ENCODE measurements at places on chromosomes 4 and X.

- DNase-seq, result no peak
These were observed 112.9 kb upstream of the NOCT start for GRCh38 chr4:138902705-138903104.

DNA sequence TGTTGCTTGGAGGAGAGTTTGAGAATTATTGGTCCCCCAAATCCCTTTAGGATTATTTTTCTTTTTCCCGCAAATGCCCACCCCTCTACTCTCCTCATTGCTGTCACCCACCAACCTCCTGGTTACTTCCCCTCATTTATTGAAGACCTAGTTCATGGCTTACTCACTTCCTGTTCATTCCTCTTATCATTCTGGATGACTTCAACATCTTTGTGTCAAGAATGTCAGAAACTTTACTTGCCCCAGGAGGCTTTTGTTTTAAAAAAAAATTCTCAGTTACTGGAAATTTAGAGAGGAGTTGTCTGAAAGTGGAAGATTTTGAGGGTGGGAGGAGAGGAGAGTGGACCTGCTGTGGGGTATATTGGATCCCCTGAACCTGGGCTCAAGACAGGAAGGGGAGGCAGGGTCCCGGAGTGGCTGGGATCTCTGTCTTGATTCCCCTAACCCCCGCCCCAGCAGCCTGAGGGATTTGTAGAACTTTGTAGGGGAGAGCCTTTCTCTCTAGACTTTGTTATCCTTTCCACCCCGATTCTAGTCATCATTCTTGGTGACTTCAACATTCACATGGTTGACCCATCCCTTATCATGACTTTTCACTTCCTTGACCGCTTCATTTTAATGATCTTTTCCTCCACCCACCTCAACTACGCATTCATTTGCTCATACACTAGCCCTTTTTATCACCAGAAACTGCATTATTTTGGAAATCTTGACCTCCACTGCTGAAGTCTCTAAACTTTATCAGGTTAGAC lies 69.9 kb upstream of the ESX1 start:
- DNase-seq, result no peak

- DNase-seq, result no peak
These were observed 42.2 kb upstream of the HGFAC start for GRCh38 chr4:3399277-3400194.

DNA sequence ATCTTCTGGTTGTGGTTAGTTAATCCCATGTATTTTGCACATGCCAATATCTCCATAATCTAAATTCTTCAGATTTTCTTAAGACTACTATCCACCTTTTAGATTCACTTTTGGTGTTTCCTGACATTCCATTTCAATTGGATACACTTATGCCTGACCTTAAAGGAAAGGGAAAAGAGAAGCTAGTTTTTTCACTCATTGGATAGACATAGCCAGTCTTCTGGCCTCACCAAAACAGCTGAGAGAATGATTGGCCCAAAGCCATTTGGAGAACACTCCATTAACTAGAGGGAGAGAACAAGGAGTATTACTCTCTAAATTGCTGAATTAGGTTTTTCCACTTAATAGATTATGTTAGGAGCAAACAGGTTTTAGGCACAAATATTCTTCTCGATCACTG lies 4.0 kb downstream of the PRPS1 start:
- no peak for DNase-seq

DNA sequence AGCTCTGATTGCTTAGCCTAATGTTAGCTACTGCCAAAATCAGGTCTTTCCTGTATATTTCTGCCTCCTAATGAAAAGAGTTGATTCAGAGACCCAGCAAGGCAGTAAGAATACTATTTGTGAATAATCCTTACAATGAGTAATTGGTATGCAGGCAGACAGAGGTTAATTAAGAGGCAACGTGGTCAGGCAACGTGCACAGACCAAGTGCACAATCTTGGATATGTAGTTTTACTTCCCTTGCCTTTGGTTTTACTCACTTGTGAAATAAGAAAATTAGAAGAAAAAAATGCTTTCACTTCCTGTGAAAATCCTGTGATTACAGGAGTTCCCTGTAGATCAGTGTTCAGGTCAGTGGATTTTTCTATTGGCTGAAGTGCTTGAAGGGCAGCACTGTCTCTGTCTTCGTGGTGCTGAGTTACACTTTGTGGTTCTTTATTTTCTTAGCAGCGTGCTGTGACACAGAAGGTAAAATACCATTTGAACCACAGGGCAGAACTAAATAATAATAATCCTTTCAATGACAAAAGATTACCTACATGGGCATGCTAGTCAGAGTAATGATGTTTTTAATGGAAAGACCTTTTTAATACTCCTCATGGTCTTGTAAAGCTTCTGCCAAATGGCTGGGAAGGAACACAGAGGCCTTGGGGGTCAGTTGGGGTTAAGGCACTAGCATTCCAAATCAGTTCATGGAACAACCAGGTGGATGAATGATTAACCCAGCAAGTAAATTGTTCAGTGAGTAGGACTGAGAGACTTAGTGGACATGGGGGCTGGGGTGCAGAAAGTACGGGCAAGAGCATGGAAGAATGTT lies 430.9 kb downstream of the MAPK10 start:
- no peak for DNase-seq

DNA sequence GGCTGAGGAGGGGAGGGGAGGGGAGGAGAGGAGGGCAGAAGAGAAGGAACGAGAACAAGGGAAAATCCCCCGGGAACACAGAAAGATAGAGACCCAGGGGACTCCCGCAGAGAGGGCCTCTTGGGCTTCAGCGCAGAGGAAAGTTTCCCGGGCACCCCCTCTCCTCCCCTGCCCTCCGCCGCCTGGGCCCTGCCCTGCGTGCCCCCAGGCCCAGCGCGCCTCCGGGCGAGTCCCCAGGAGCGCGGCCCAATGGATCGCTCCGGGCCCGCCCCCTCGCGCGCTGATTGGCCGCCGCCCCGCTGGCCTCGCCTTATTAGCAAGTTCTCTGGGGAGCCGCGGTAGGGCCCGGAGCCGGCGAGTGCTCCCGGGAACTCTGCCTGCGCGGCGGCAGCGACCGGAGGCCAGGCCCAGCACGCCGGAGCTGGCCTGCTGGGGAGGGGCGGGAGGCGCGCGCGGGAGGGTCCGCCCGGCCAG lies at the start of gene MSX1:
TSS of gene MSX1 (plus strand) at position 341 of the 474 bp plus-strand sequence. CDS start 235 bp downstream, outside the sequence.
- DNase-seq, result no peak

- DNase-seq, result no peak
These were observed 93.3 kb downstream of the RASGEF1B start for GRCh38 chr4:81378386-81378785.

GRCh38 chr4:147840838-147841738 lies 109.2 kb downstream of the ARHGAP10 start:
- no peak for DNase-seq

GRCh38 chr4:143667461-143667860 lies 33.0 kb downstream of the FREM3 start:
- no peak for DNase-seq

- DNase-seq, result no peak
These were observed 84.1 kb downstream of the GPR82 start for GRCh38 chrX:41808047-41808446.

DNA sequence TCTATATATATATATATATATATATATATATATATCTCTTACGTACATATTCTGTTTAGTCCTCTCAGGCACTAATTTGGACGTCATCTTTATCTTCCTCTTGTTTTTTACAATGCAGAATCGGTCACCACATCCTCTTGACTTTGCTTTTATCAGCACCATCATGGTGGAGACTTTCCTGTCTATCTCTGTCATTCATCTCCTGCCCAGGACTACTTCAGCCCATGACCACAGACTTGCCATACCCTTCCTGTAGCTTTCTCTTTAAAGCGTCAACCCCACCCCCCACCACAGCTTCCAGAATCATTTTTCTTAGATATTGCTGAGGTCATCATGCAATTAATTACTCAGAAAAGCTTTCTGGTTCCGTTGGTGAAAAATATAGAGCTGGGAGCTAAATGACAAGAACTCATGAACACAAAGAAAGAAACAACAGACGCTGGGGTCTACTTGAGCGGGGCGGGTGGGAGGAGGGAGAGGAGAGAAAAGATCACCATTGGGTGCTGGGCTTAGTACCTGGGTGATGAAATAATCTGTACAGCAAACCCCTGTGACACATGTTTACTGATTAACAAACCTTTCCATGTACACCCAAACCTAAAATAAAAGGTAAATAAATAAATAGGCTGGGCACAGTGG lies 30.5 kb upstream of the PRKX start:
- DNase-seq, result no peak

DNA sequence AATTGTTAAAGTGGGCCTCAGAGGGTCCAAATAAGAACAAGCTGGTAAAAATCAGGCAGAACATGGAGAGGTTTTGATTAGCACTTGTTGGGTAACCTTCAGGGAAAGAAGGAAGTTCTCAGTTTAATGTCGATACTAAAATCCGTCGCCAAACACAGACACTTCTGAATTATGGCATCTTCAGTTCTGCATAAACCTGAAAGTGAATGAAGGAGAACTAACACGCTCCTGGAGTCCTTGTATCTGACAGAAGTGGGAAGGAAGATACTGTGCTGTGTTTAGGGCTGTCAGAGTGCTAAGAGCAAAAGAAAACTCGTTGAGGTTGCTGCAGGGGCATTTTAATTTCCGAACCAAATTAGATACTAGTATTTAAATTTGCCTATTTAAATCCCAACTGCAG lies 106.2 kb downstream of the TMA16 start:
- DNase-seq, result no peak

- no peak for DNase-seq
These were observed 54.9 kb downstream of the PGRMC2 start for GRCh38 chr4:128232719-128233118.

- no peak for DNase-seq
These were observed 26.5 kb upstream of the XIAP start for GRCh38 chrX:123833387-123833786.

DNA sequence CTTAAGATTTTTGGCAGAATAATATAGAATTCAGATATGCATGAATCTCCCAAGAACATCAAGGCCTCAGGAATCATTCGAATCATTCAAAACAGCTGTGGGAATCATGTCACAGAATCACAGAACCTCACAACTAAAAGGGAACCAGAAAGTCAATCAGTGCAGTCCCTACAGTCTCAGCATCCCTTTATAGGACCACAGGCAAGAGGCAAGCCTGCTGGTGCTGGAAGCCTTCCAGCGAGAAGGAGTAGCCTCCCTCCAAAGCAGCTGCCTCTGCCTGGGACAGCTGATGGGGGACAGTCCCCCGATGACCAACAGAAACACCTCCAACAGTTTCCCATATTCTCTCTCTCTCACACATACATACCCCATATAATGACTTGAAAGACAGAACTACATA lies 20.7 kb downstream of the QDPR start:
- no peak for DNase-seq

- DNase-seq, result no peak
These were observed 8.2 kb upstream of the CNOT6L start for GRCh38 chr4:77827343-77827742.

GRCh38 chr4:158020176-158020575 lies 152.6 kb downstream of the GASK1B start:
- no peak for DNase-seq

DNA sequence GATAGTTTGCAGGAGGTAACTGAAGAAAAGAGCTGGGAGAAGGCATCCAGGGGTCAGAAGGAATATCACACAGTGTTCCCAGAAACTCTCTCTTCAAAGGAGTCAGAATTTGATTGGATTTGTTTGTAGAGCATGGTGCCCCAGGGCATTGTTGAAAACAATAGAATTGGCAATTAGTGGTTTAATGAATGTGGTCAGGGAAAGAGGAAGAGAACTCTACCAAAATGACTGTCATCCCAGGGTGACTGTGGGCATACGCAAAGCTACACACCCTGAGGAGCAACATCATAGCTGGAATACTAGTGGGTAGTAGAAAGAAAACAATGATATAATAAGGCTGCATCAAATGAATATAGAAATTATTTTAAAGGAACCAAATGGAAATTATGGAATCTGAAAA lies 21.5 kb downstream of the TNIP2 start:
- no peak for DNase-seq

DNA sequence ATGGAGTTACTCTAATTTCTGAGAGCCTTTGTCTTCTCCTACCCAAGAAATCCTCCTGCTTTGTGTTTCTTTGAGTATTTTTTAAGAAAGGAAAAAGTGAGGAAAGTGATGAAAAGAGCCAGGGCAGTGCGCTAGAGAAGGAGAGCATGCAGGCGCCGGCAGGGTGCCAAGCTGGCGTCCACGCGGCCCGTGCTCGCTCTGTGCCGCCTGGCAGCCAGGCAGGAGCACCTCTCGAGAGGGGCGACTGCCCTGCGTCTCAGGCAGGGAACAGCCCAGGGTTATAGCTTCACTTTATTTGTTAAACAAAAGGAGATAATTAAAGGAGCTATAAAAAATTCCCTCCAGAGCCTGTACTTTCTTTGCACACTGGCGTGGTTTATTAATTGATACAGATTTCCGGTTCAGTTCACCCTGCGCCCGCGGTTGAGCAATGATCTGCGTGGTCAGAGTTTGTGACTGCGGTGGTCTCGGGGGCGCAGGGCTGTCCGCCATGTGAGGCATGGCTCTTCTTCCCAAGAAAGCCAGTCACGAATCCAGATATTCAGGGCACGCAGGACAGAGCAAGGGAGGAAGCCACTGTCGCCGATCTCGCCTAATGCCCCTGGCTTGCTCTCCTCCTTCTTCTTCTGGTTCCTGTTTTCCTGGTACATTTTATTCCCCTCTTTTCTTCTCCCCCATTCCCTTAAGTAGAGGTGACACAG lies 110.8 kb upstream of the PAQR3 start:
- DNase-seq, result no peak

Measured in cortex of kidney (tissue), 1 donor.